ENCODE measurements at places on chromosomes 6 and 20.

DNA sequence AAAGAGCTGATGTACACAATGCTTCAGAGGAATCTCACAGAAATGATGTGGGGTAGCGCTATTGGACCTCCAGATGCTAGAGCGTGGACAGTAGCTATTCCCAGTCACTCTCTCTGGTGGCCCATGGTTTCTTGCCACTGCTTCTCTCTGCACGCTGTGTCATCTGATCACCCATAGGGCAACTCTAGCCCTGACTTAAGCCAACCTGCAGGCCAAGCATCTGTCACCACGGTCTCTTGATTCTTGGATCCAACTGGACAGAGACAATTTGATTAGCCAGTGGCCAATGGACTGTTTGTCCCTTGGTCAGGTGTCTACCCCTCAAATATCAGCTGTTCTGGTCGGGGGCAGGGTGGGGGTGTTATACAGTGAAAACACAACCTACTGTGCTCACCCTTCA is 42.4 kb upstream of the TRAF3IP2 start:
- no peak for DNase-seq

GRCh38 chr20:25439328-25439727 is 31.9 kb downstream of the GINS1 start:
- no peak for DNase-seq

DNA sequence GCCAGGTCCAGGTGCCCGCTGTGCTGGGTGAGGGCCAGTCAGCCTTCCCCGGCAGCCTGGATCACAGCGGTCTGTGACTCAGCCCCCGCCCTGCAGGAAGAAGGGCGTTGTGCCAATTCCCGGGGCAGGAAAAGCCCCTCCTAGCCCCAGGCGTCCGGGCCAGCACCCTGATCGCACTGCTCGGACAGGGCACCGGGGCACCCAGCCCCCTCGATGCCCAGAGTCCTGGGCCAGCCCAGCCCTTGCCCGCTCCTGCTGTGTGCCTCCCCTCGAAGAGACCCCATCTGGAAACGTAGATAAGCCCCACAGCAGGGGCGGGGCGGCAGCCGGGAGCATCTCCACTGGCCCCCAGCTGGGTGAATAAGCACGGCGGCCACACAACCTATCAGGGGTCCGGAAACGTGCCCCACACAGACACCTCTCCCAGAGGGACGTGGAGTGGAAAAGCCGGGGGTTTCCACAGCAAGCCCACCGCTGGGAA is 9.9 kb downstream of the LAMA5 start:
- no peak for DNase-seq

DNA sequence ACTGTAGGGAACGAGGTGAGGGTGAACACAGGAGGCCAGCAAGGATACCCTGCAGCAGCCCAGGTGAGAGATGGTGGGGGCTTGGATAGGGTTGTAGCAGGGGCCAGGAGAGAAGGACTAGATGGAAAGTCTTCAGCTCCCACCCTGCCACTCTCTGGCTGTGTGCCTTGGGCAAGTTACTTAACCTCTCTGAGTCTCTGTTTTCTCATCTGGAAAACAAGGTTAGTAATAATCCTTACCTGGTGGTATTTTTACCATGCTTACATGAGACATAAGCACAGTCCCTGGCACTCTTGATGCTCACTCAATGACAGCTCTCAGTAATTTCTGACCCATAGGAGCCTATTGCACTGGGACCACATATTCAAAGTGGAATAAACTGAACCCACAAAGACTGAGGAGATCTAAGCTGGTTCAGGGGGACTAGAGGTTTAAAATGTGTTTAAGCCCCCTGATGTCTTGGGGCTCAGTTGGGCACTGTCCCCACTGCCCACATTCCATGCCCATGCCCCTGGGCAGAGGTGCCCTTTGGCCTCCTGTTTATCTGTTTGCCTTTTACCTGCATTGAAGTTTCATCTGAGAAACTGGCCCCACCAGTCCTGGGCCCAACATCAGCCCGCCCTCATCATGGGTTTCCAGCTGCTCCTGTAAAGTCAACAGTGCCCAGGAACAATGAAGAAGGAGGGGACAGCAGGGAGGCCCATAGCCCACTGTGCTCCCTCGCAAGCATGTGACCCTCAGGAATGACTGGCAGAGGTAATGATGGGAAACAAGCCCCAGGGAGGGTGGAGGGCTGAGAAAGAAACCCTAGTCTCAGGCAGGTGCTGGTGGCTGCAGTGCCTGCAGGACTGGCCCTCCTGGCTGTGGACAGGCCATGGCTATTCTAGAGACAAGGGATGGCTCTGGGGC is 104.0 kb downstream of the VEGFA start:
- DNase-seq, result no peak

DNA sequence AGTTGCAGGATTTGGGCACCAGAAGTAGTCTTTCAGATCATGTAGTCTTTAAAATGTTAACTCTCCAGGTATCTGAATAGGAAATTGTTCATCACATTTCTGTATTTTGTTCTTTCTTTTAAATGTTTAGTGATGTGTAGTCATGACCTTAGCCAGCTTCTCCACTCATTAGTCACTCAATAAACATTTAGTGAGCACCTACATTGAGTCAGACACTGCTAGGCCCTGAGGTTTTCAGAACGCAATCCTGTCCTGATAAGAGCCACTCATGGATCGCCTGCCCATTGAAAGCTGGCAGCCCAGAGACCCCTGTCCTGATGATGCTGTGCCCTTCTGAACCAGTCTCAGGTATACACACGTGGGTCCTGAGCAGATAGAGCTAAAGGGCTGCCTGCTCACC is 163.4 kb upstream of the HEY2 start:
- DNase-seq, result no peak

DNA sequence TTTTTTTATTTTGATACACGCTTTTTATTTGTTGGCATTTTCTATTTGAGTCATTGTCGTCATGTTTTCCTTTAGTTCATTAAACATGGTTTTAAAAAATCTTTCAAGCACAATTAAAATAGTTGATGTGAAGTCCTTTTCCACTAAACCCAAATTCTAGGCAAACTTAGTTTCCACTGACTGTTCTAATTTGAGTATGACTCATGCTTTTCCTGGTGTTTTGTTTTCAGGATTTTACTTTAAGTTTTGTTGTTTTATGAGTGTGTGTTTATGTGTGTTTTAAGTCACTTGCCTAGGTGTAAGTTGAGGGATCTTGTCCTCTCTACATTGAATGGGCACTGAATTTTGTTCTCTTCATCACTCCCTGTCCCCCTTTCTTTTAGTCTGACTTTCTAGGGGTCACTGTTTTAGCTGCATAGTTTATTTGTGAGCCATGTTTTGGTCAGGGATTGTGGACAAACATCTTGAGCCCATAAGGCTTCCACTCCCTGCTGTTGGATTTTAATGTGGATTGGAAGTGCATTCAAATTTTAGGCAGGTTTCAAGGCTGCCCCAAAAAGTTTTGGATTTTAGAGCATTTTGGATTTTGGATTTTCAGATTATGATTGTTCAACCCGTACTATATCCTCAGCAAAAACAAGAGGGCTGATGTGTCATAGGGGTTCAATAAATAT is 94.8 kb downstream of the CDYL start:
- no peak for DNase-seq

DNA sequence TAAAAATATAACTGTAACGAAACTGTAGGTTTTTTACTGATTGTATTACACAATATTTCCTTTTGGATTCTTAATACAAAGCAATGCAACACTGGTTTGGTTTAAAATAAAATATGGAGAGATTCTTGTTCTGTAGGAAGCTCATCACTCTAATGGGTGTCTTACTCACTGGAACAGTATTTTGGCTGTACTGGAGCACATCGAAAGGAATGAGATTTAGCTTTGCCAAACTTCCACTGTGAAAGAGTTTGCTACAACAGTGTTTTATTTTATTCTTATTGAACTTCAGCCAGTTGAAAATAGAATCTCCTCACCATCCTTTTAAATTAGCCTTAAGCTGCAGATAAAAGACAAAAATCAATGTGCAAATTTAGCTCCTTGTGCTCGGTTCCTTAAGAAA is 230.7 kb upstream of the QKI start:
- DNase-seq, result no peak

DNA sequence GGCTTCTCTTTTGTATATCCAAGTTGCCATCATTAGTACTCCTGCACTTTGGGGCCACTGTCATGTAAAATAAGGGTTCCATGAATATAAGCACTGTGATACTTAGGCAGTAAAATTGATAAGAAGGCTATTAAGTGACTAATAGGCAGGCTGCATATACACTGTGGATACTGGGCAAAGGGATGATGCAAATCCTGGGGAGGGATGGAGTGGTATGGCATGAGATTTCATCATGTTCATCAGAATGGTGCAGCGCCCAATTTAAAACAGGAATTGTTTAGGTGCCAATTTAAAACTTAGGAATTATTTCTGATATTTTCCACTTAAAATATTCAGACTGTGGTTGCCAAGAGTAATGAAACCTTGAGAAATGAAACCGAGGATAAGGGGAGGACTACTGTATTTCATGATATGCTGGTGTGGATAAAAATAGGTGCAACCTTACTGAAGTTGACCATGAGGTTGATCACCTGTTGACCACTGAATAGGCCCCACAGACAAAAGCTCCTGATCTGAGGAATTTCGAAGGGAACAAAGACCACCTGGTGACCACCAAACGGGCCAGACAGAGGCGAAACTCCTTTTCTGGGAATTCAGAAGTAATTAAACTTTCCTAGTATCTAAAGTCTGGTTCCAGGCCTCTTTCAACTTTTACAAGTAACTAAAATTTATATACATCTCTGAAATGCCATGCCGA is 4.9 kb upstream of the TRIM39 start:
- no peak for DNase-seq

GRCh38 chr6:78952362-78952761 is 85.0 kb downstream of the IRAK1BP1 start:
- no peak for DNase-seq

DNA sequence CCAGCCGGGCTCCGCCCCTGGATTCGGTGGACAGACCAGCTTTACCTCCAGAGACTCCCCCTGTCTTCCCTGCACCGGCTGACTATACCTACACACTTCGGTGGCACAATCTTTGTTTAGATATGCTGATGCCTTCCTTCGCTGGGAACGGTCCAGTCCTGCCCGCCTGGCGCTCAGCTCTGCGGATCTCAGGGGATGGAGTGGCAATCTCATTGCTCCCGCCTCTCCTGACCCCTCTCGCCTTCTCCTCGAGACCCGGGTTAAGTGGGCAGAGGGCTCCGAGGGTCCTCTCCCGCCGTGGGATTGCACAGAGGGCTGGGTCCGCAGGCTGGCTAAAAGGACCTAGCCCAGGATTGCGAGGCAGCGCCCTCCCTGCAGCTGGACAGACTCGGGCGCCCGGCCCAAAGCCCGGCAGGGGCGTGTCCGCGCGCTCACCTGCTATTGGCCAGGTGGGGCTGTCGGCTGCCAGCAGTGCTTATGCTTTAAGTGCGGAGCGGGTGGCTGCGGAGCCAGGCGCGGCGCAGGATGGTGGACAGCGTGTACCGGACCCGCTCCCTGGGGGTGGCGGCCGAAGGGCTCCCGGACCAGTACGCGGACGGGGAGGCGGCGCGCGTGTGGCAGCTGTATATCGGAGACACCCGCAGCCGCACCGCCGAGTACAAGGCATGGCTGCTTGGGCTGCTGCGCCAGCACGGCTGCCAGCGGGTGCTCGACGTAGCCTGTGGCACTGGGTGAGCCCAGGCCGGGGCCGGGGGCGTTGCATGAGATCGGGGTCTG is at the start of gene GNMT:
GNMT (plus strand) TSS at position 512 of the 777 bp plus-strand sequence; CDS start at position 526, 14 bp downstream.
- DNase-seq, result peak; percentile 21

GRCh38 chr6:53795340-53795701 is 516 bp downstream of the LRRC1 start:
- no peak for DNase-seq

GRCh38 chr6:65289491-65289890 is 417.5 kb downstream of the EYS start:
- DNase-seq, result no peak

- DNase-seq, result no peak
Measured at GRCh38 chr20:51613580-51613979, 71.1 kb upstream of the NFATC2 start.

DNA sequence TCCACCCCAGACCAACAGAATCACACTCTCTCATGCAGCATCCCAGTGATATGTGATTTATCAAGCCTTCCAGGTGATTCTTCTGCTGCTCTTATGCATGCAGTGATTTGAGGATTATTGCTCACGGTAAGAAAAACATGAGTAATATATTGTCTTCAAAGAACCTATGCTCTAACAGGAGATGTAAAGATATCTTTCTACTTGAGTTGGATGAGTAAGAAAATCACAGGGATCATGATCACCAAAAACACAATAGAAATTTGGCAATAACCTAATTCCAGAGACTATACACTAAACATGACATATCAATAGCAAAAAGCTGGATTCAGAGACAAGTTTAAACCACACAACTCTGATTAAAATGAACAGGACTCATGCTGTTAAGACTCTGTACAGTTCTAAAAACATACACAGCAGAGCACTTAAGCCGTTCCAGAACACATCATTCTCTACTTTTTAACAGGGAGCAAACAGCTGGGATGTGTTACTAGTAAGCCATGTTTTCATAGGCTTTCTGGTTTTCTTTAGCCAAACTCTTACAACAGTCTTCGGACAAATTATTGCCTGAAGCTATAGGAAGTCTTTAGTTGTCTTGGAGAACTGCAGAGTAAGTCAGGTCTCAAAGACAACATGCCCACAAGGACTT is 568.6 kb downstream of the HAO1 start:
- DNase-seq, result no peak

- DNase-seq, result no peak
Measured at GRCh38 chr20:17935186-17935585, 33.4 kb downstream of the SNX5 start.

DNA sequence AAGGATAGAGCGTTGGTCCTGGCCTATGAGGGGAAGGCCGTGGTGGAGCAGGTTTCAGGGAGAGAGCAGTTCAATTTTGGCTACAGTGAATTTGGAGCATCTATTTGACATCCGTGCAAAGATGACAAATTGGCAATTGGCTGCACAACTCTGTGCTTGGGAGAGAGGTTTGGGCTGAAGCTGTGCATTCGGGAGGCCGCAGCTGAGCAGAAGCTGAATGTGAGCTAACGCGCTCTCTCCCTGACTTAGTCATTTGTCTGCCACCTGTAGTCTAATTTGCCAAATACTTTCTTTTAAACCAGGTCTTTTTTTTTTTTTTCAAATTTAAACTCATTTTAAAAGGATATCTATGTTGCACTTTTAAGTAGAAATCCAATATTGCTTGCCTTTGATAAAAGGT is 78.8 kb downstream of the PHACTR3 start:
- DNase-seq, result no peak

DNA sequence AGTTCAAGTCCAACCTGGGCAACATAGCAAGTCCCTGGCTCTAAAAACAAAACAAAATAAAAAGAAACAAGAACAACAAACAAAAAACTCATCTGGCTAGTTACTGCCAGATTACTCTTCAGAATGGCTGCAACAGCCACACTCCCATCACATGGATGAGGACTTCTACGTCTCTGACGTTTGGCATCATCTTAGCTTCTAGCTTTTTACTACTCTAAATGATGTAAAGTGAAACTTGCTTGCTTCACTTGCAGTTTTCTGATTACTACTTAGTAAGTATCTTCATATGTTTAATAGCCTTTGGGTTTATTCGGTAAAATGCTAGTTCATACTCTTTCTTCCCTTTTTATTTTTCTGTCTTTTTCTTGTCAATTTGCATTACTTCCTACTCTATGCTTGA is 161.1 kb upstream of the CARMIL1 start:
- no peak for DNase-seq

GRCh38 chr6:162576016-162576415 is 151.6 kb downstream of the PRKN start:
- DNase-seq, result no peak

- no peak for DNase-seq
Measured at GRCh38 chr20:1215386-1216170, 10.3 kb upstream of the RAD21L1 start.
